ENCODE measurements at places on chromosomes 5 and 9.

- no peak for DNase-seq
These were observed 22.4 kb downstream of the NRG2 start for GRCh38 chr5:140020601-140021177.

DNA sequence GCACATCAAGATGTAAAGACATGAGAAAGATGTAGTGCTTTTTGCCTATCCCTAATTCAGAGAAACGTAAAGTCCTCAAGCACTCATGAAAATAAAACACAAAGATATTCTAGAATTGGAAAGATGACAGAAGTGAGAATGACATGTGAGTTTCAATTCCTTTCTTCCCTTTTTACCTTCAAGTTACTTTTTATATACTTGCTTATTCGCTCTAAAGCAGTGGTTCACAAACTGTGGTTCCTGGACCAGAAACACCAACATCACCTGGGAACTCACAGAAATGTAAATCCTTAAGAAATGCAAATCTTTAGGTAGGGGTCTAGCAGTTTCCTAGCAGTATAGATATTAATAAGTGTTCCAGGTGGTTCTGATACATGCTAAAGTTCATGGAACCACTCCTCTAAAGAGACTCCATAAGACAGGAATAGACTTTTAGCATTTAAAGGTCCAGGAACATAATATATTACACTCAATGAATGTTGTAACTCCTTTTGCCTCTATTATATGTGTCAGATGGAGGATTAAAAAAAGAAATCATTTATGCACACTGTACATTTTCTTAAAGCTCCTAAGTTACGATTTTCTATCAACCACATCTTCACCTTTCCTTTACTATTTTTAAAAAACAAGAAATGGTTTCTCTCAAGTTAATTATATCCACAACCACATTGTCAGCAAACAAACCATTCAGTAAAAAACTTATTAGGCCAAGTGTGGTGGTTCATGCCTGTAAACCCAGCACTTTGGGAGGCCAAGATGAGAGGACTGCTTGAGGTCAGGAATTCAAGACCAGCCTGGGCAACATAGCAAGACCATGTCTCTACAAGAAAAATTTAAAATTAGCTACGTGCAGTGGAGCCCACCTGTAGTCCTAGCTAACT, 39.9 kb downstream of the ERP44 start:
- no peak for DNase-seq

DNA sequence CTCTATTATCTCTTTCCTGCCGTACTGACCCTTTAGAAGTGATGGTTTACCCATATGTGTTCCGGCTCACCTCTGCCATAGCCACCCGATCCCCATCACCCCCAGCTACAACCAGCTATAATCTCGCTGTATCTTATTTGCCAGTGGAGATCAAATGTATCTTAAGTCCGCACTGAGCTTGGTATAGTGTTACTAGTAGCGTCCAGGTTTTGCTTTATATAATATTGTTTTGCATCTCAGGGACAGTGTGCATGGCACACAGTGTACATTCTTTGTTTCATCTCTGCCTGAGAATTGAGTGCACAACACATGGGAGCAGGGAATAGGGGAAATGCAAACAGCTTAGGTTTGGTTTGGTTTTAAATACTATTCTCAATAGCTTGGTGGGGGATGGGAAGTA, 135.8 kb upstream of the SNX2 start:
- DNase-seq: no peak

DNA sequence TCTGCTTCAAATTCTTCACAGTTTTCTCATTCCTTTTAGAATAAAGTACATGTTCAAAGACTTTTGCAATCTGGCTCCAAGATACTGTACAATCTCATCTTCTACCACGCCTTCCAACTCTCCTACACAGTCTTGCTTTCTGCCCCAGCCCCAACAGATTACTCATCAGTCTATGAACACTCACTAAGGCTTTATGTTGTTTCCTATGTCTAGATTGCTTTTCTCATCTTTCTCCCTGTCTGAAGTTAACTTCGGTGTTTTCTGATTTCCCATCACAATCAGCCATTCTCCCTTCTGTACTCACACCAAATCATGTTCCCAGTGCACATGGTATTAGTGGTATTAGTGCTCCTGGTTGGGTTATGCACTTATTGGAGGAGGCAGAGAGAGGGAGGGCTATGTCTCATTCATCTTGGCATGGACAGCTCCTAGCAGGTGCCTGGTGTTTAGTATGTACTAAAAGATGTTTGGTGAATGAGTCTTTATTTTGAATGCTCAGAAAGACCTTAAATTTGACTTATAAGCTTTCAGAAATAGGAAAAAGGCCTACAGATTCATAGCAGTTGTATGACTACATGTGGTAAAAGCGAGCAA, 44.0 kb upstream of the ZNF608 start:
- DNase-seq: no peak

DNA sequence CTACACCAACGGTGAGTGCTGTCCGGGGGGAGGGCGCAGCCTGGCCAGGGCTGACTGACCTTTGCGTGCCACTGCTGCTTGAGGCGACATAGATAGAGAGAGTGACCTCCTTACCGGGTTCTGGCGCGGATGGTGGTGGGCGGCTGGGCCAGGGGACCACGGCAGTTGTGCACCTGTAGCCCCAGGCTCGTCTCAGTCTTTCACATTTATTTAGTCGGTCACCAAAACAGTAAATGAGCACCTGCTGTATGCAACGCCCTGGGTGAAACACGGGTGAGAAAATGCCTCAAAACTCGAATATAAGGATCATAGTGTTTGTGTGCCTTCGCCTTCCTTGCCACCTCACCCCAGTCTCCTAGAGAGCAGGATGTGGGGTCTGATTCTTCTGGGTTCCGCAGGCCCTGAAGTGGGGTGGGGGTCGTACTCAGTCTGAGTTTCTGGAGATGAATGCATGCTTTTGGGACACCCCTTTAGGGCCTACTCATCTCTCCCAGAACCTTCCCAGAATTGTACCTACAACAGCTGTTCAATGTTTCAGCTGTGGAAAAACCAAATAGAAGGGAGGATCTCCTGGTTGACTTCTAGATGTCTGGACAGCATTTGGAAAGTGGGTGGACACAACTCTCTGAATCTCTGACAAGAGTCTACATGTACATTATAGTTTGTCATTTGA, 714 bp downstream of the SEC24A start:
- no peak for DNase-seq

- DNase-seq: peak; percentile 66
These were observed 217.7 kb upstream of the EDIL3 start for GRCh38 chr5:84602371-84602771.

DNA sequence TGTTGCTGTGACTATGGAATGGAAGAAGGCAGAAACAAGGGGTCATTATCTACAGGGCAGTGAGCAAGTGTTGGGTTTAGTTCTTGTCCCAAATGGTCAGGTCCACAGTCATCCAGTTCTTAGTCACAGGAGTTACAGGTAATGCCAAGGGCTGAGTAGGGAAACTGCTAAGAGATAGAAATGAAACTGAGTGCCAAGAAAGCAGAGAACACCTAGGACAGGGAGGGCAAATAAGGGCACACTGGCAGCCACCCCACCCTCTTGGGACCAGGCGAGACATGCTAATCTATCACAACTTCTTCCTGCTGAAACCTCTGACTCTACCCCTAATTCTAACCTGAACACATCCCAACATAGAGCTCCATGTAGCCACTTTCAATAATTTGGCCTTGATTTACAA, 103.2 kb downstream of the KLF4 start:
- DNase-seq: no peak

- no peak for DNase-seq
These were observed 34.8 kb downstream of the CAMK2A start for GRCh38 chr5:150254774-150255173.

DNA sequence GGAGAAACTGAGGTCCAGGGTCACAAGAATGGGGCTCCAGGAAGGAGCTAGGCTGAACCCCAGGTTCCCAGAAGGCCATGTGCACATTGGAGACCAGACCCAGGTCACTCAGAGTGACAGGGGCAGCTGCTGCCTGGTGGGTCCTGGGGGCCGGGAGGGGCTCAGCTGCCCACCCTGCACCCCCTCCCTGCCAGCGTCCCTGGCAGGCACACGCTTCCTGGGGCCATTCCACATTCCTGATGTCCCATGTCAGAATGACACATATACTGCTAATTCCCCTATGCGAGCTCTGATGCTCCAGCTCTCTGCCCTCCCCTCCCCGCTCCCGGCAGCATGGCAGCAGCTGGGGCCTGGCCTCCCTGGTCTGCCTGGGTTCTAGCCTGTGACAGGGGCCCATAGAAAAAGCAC, 14.0 kb downstream of the FGFR4 start:
- no peak for DNase-seq
